ENCODE measurements at places on chromosomes 11 and 22.
A peak's percentile ranks its signal among the peaks of the same experiment; 100 is the strongest.

DNA sequence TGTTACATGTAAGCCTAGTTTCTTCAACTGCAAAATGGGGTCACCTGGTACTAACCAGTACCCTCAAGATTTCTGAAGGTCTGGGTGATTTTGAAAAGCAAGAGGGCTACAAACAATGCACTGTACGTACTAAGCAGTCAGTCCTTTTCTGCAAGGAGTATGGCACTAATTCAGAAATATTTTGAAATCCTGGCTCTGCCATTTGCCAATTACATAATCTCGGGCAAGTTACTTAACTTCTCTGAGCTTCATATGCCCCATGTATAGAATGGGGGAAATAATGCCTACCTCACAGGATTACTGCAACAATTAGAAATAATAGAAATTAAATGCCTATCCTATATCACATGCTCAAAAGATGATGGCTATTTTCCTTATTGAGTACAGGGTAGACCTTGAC, 60.7 kb upstream of the CCDC89 start:
- no peak for DNase-seq

GRCh38 chr11:1693327-1694063, 3.5 kb upstream of the KRTAP5-6 start:
- peak; percentile 71 for DNase-seq

DNA sequence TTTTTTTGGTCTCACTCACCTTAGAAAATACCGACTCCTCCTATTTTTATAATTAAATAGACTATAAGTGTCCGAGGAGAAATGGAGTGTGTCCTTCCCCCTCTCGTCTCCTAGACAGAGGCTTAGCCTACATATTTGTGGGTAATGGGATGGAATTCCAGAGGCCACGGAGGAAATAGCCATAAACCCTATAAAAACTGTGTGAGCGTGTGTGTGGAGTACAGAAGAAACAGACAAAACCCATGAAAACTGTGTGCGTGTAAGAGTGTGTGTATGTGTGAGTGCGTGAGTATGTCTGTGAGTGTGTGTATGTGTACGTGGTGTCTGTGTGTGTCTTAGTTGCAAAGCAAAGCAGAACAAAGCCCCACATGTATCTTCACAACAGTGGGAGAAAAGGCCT, 883.5 kb downstream of the OPCML start:
- no peak for DNase-seq

- no peak for DNase-seq
Measured at GRCh38 chr11:46118702-46119351, 2.4 kb downstream of the PHF21A start.

DNA sequence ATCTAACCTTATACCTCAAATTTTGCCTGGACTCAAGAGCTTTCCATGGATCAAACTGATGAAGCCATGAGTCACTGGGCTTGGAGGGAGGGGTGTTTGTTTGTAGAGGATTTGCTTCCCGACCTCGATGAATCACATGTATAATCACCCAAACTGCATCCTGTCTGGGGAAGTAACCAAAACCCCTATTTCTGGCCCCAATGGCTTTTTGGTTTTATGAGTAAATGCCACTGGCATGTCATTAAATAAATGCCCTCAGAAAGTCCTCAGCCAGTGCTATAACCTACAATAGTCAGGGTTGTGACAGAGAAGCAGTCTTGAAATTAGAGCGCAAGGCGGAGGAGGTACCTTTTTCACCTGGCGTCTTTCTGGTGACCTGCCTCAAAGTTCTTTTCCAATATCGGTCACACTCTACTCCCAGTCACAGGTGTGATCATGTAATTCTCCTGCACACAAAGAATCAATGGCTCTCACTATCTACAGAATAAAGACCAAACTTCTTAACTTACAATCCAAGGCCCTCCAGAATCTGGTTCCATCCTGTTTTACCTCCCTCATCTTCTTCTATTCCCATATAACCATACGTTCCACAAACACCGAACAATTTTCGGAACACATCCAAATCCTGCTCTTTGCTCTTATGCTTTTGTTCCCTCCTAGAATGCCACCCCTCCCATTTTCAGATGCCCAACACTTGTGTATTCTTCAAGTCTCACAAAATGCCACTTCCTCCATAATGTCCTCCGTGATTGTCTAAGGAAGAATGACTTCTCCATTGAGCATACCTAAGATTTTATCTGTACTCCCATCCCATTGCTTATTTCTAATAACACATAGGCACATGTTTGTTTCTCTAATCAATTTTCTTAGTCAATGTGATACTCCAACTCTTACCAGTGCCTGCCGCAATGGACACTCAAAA, 81.3 kb upstream of the BLID start:
- DNase-seq, result no peak

DNA sequence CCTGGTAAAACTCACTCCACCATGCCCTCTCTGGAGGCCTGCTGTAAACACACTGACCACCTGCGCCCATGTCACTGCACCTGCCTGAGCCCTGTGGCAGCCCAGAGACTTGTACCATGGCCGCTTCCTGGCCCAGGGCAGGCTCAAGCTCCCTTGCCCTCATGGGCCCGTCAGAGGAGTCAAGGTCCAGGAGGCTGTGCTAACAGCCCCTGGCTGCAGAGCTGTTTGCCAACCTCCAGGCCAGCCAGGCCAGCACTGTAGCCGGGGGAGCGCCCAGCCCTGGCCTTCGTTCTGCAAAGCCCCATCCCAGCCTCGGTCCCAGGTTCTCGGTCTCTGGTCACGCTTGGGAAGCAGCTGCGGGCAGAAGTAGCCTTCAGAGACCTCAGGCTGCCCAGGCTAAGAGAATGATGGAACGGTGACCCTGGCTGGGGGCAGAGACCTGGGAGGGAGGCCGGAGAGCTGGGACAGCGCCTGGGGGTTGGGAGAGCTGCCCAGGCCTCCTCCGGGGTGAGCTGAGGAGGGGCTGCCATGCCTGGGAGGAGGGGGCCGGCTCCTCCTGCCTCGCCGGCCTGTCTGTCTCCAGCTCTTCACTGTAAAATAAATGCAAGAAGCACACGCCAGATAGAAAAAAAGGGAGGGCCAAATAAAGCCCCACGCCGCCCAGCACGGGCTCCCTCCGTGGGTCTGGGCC, 11.9 kb upstream of the TCF20 start:
- no peak for DNase-seq

DNA sequence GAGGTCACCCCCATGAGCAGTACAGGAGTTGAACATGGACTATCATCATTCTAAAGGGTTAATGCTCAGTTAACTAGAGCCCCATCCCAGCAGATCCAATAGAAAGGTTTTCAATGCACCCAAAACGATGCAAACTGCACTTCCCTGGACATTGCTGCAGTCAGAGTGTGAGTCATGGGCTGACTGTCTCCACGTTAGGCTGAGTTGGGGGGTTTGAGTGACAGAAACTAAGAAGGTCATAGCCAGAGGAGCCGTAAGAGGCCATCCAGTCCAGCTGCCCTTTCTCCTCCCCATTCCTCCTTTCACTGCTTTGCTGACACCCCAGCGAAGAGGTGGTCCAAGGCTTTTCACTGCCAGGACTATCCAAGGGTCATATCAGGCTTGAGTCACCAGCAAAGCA, 10.5 kb upstream of the OR2AT4 start:
- DNase-seq, result no peak

- no peak for DNase-seq
Measured at GRCh38 chr11:61893981-61894380, 2.6 kb upstream of the FADS3 start.

DNA sequence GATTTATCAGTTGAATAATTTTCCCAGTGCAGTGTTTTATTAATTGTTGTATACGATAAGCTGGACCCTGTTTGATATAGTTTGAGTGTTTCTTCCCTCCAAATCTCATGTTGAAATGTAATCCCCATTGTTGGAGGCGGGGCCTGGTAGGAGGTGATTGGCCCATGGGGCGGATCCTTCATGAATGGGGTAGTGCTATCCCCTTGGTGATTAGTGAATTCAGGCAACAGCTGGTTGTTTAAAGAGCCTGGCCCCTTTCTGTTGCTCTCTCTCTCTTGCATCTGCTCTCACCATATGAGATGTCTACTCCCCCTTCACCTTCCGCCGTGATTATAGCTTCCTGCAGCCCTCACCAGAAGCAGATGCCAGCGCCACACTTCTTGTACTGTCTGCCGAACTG, 1.5 kb downstream of the OR5A1 start:
- no peak for DNase-seq

DNA sequence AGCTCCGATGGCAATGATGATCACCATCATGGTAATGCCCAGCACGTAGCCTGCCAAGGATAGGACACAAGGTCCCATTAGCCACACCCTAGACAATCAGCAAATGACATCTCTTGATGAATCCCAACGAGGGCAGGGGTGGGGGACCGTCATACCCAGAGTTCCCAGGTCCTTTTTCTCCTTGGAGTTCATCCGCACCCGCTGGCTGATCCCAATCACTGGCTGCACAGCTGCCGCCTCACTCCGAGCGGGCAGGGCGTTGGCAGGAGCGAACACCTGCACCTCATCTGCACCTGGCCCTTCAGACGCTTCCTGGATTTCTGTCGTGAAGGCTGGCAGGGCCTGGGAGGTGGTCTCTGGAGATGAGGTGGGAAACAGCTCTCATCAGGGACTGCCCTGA, 2.9 kb downstream of the PIK3IP1 start:
- DNase-seq, result no peak

- no peak for DNase-seq
Measured at GRCh38 chr11:114928260-114928870, 250.0 kb downstream of the NXPE2 start.

DNA sequence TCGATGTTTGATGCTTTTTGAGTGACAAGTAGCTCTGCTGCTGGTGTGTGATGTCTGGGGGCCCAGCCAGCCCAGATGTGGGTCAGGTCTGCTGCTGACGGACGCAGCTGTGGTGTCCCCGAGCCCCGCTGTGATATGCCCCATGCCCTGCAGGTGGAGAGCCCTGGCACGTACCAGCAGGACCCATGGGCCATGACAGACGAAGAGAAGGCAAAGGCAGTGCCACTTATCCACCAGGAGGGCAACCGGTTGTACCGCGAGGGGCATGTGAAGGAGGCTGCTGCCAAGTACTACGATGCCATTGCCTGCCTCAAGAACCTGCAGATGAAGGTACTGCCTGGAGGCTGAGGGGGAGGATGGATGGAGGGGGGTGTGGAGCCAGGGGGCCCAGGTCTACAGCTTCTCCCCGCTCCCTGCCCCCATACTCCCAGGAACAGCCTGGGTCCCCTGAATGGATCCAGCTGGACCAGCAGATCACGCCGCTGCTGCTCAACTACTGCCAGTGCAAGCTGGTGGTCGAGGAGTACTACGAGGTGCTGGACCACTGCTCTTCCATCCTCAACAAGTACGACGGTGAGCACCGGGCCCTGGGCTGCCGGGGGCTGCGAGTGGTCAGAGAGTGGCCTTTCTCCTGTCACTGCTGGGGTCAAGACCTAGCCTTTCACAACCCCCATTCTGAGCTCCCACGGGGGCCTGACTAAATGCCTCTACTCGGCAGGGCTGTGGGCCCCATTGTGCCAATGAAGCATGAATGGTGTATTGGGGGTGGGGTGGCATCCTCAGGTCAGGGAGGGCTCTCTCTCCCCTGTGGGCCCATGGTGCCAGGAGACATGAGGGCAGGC, 7.3 kb downstream of the AIP start:
- DNase-seq, result no peak

DNA sequence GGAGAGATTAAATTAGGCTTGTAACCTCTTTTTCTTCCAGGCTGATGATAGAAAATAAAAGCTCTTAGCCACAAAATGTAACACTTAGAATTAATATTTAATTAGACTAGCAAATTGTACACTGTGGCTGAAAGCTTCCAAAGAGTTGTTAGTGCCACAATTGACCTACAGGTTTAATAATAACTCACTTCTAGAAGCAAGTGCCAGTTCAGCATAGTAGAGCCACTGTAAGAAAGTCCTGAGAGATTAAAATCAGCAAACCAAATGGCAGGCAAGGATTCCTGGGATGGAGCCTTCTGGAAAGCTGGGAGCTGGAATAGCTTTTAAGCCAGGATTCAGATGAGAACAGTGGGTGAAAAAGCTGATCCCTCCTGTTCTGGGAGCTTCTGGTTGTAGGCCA, 131.0 kb downstream of the ELP4 start:
- no peak for DNase-seq

- no peak for DNase-seq
Measured at GRCh38 chr11:4030197-4030596, 64.4 kb upstream of the RRM1 start.

DNA sequence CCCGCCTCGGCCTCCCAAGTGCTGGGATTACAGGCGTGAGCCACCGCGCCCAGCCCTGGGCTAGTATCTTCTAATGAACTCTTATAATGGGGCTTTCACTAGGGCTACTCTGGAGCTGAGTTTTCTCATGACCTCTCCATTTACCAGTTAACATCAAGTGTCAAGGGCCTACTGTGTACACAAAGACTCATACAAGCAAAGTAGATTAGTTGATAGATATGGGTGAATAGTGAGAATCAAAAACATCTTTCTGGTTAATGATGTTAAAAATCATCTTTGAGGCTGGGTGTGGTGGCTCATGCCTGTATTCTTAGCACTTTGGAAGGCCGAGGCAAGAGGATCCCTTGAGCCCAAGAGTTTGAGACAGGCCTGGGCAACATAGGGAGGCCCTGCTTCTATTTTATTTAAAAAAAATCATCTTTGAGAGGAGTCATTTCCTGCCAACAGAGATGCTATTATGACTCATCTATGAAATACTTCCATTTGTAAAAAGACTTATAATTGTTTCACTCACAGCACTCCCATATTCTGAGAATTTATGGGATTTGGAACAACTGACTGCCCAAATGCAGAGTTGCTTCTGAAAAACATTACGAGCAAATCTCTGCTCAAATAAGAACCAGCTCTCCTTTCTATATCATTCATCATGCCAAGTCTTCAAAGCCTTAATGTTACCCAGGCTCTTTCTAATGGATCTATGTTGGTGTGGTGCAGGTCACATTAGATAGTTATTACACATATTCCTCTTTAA, 57.0 kb downstream of the GDPD4 start:
- no peak for DNase-seq

- no peak for DNase-seq
Measured at GRCh38 chr11:111019451-111019850, 226.1 kb upstream of the POU2AF2 start.

DNA sequence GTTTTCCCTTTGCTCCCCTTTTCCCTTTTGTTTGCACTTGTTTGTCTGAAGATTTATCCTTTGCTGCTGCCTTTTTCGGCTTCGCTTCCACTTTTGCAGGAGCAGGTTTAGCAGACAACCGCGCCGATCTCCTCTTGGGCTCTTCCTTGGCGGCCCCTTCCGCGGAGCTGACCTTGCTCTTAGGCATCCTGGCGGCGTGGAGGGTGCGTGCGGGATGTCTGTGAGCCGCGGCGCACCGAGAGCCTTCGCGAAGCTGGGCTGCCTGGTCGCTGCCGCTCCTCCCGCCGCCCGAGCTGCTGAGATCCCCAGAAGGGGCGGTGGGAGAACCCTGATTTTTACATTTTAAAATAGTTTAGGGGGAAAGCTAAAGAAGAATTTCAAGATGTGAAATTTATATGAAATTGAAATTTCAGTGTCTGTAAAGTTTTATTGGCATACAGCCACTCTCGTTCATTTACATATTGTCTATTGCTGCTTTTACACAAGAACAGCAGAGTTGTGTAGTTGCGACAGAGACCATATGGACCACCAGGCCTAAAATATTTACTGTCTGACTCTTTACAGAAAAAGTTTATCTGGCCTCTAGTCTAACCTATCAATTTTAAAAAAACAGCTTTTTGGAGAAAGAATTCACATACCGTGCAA, 105.2 kb upstream of the RRM1 start:
- no peak for DNase-seq

GRCh38 chr11:46834821-46835220, 11.3 kb downstream of the CKAP5 start:
- DNase-seq, result no peak

All from effector CD8-positive, alpha-beta T cell (primary cell).